ENCODE measurements at places on chromosomes 1 and 21.

DNA sequence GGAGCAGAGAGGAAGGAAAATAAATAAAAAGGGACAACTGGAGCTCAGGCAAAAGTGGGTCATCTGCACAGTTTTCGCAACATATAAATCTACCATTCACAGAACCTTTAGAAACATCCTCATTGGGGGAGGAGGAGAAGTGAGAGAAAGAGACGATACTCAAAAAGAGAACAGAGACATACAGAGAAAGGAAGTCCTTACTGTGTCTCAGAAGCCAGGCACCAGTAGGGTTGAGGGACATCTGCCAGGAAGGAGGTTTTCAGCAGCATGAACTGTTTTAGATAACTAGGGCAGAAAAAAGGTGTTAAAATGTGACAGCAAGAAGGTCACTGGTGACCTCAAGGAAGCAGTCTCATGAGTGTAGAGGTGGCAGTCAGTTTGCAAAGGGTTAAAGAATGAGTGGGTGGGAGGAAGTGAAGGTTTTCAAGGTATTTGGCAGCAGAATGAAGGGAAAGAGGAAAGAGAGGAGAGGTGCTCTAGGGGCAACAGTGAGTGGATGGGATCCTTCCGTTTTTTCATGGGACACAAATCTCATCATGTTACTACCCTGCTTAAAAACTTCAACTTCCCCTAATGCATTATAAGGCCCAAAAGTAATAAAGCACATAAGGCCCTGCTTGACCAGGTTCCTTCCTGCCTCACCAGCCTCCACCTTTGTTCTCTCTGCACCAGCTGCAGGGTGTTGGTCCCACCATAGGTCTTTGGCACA is 9.5 kb downstream of the JAK1 start:
- DNase-seq: no peak

DNA sequence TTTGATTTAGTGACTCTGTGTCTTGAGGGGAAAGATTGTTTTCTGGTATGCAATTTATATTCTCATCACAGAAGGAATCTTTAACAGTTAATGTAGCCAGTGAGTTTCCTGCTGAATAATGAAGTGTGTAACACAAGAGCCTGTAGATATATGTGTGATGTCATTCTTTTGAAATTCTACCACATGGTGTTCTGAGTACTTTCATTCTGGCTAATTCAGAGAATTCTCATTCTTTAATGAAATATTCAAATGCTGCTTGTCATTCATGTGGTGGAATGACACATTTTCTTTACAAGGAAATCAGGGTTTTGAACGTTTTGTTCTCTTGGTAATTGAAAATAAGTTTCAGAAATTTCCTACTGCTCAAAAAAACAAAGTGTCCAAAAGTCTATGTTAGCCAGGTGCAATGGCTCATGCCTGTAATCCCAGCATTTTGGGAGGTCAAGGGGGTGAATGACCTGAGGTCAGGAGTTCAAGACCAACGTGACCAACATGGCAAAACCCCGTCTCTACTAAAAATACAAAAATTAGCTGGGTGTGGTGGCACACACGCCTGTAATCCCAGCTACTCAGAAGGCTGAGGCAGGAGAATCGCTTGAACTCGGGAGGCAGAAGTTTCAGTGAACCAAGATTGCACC is 79.6 kb downstream of the MAP3K21 start:
- DNase-seq: no peak

- DNase-seq: no peak
Measured at GRCh38 chr1:9028921-9029705, 2.9 kb upstream of the SLC2A7 start.

- no peak for DNase-seq
Measured at GRCh38 chr1:214216021-214216420, 64.9 kb upstream of the SMYD2 start.

DNA sequence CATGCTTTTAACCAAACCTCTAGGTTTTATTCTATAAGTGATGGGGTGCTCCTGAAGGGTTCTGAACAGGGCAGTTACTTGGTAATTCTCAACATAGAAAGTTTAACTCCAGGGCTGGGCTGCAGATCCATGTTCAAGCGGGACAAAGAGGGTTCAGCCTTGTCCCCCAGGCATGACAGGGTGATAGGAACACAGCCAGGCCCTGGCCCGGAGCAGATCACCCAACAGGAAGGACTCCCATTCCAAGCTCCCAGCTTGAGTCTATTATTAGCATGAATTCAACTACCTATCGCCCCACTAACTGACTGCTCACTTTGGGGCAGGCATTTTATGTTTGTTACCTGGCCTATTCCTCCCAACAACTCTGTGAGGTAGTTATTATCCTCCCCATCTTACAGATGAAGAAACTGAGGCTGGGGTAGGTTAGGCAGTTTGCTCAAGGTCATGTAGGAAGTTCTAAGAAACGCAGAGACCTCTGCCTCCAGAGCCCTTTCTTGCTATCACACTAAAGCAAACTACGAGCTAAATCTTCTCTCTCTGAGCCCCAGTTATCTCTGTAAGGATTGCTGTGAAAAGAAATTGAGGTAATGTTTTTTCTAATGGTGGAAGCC is 14.5 kb downstream of the ASAP3 start:
- no peak for DNase-seq

GRCh38 chr1:100287162-100287561 is 21.1 kb downstream of the RTCA start:
- no peak for DNase-seq

- DNase-seq: no peak
Measured at GRCh38 chr1:190478149-190479049, 735 bp upstream of the BRINP3 start.

DNA sequence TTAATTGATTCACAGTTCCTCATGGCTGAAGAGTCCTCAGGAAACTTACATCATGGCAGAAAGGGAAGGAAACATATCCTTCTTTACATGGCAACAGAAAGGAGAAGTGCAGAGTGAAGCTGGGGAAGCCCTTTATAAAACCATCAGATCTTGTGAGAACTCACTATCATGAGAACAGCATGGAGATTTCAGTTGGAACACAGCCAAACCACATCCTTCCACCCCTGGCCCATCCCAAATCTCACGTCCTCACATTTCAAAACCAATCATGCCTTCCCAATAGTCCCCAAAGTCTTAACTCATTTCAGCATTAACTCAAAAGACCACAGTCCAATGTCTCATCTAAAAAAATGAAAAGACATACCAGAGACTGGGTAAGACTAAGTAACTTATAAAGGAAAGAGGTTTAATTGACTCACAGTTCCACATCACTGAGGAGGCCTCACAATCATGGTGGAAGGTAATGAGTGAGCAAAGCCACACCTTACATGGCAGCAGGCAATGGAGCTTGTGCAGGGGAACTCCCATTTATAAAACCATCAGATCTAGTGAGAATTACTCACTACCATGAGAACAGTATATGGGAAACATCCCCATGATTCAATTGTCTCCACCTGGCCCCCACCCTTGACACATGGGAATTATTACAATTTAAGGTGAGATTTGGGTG is 105.2 kb downstream of the MRPL39 start:
- no peak for DNase-seq

DNA sequence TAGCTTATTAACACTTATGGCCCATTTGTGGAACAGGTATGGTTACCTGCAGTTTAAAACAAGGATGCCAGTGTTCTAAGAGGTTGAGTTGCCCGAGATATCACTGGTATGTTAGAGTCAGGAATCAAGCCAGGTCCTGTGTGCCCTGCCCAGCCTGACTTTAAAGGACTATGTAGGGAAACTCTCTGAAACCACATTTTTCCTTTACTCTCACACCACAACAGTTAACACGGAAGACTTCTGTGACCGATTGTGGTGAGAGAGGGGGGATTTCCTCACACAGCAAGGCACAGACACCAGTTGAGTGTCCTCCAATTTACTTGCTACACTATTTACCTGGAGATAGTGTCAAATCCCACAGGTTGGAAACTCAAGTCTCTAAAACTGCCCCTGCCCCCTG is 47.8 kb downstream of the UCK2 start:
- DNase-seq: no peak

DNA sequence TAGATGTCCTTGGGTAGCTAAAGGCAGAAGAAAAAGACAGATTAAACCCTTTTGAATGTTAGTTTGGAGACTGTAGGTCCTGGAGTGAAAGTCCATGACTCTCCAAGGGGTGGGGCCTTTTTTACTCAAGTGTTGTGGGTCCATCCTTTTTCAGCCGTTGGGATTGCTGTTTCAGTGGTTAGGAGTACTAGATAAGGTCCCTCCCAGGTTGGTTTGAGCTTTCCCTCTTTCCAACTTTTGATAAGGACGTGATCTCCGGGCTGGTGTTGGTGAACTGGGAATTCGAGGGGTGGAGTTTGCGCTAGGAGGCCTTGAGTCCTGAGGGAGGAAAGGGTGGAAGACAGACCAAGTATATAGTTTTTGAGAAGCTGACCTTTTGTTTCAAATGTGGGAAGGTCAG is 5.2 kb upstream of the IPP start:
- no peak for DNase-seq

DNA sequence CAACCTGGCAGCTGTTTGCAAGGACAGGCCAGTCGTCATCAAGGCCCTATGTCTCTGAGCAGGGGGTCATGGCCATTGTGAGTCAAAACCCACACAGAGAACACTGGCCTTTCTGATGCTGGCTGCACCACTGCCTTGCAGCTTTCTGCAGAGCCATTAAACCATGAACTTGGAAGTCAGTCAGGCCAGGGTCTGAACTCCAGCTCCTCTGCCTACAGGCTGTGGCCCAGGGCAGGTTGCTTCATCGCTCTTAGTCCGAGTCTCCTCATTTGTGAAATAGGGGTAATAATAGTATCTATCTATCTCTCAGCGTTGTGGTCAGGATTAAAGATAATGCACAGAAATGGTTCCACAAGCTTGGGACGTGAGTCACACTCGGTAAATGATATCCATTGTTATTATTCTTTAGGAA is 35.8 kb upstream of the HIVEP3 start:
- DNase-seq: no peak

DNA sequence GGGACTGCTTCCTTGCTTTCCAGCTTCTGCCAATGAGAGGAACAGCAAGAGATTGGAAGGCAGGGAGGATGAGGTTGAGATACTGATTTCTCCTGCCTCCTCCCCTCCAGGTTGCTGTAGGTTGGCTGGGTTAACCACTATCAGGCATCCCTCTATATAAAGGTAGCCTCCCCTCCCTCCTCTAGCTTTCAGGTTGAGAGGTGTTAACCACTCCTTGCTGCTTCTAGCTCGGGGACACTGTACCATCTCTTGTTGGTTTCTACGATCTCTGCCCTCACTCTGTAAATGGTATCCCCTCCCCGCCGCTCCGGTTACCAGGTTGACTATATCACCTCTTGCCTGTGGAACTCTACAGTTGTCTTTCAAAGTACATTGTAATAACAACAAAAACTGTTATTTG is 16.7 kb downstream of the LPAR3 start:
- DNase-seq: no peak

DNA sequence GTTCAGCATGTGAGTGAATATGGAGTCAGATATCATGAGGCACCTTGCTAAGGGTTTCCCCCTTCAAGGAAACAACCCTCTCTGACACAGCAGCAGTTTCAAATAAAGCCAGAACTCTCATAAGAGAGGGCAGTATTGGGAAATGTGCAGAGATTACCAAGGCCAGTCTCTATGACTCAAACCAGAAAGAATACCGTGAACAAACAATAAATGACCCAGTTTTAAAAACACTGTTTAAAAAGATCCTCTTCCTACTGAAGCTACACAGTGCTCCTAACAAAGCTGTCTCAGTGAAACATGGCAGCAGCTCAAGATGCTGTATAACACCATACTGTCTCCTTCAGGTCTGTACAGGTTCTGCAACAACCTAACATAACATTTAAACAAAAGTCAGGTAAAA is 102.6 kb downstream of the KIAA0319L start:
- no peak for DNase-seq

GRCh38 chr21:41507521-41508414 is at the start of gene TMPRSS2:
TSS of gene TMPRSS2 (minus strand) at chr21:41508158. CDS start at chr21:41498133, 10,025 bp downstream.
- no peak for DNase-seq

DNA sequence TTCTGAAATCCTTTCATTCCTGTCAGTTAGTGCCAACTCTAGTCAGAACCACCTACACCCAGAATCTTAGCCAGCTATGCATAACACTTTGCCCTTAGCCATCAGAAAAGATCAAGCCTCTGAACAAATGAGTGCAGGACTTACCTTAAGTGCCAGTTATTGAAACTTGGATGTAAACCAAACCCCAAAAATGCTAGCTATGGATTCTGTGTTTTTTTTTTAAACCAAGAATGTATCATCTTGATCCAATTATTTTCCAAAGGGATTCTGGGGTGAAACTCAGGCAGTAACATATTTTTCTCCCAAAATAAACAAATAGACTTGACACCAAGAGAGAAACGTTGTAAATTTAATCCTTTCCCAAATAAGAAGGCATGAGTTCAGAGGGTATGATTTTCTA is 538.6 kb upstream of the ADAMTS5 start:
- DNase-seq: no peak

DNA sequence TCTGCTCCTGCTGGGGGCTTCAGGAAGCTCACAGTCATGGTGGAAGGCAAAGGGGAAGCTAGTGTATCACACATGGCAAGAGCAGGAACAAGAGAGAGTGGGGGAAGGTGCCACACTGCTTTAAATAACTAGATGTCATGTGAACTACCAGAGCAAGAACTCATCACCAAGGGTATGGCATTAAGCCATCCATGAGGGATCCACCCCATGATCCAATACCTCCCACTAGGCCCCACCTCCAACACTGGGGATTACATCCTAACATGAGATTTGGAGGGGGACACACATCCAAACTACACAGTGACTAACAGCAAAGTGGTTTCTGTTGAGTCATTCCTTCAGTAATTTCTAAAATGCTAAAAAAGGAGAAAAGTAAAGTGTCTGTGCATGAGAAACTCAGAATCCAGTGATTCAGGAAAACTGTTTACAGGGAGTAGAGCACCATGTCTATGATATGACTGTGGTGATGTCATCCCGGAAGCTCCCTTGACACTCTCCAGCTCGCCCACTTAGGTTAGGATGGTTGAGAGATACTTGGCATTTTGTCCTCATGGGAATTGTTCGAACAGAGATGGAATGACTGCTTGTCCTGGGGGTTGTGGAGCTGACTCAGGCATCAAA is 50.3 kb downstream of the CHD1L start:
- no peak for DNase-seq

DNA sequence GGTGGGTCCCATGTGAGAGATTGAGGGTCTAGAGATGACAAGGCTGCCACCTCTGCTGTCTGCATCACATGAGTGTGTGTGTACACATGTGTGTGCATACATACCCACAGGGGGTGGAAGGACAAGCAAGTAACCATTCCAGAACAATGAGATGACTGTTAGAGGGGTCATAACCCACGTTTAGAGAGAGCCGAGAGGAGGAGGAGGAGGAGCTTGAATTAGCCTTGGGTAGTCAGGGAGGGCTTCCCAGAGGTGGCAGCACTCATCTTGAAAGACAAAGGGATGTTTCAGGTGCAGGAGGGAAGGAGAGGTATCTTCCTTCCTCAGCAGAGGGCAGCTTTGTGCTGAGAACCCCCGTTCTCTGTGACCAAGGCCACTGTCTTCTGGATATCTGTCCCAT is 21.3 kb downstream of the TNFRSF1B start:
- no peak for DNase-seq

- no peak for DNase-seq
Measured at GRCh38 chr1:85151446-85151845, 49.4 kb downstream of the SYDE2 start.

- no peak for DNase-seq
Measured at GRCh38 chr1:207826557-207827487, 75.0 kb downstream of the CD46 start.
